ENCODE measurements at places on chromosomes 11 and 22. TPM values are rescaled to one million over a fixed set of nuclear protein-coding genes. Genes with fewer than 3 reads are reported as not detected.

DNA sequence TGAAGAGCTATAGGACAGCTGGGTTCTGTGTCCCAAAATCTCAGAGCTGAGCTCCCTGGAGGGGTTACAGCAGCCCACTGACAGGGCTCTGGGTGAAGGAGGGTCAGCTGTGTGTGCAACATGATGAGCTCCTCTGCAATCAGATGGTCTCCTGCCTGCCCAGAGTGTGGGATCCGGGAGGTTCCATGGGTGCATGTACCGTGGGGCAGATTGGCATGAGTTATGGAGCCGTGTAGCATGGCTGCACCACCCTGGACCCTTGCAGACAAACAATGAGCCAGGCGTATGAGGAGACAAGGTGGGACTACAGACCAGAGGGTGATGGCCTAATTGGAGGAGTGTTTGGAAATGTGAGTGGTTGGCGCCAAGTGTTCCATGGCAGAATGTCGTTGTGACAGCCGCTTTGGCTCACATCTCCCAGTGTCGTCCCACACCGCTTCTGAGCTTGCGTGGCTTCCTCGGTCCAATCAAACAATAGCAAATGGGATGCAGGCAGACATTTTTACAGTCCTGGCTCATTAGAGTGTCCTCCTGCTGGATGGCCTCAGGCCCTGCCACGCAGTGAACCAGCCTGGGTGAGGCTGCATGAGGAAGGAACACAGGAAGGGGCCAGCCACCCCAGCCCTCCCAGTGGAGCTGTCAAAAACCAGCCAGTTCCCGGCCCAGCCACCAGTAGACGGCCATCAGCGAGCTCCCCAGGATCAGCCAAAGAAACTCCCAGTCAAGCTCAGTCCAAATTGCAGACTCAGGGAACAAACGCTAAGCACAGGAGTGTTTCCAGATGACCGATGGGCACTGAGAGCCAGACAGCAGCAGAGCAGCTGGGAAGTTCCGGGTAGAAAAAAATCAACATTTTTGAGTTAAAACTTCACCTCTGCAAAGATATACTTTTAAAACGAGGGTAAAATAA, 1066.9 kb downstream of the BRD1 start:
- no peak for DNase-seq

GRCh38 chr11:120814531-120815318, 209.2 kb upstream of the TBCEL start:
- no peak for DNase-seq

DNA sequence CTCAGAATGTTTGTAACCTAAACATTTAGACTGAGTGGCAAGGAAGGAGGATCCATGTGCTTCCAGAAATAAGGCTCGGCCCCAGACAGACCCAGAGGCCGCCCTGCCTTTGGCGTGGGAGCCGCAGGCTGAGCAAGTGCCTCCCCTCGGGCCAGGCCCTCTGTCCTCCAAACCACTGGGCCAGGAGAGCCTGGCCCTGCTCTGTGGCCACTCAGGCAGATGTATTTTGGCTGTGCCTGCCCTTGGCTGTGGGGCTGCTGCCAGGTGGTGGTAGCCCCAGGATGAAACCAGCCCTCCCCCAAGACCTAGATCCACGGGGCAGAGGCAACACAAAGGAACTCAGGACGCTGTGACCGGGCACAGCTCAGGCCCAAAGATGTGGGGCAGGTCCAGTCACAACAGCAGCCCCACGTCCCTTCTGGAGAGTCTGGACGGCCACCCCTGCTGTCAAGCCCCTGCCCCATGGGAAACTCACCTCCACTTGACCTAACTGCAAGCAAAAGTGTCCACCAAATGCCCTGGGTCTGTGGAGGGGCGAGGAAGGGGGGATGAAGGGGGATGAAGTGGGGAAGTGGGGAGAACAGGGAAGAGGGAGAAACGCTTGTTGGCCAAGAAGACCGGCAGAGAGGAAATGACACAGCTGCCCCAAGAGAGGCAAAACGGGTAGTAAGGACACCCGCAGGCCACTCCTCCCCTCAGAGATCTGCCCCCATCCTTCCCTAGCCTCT, 24.0 kb downstream of the PISD start:
- no peak for DNase-seq

DNA sequence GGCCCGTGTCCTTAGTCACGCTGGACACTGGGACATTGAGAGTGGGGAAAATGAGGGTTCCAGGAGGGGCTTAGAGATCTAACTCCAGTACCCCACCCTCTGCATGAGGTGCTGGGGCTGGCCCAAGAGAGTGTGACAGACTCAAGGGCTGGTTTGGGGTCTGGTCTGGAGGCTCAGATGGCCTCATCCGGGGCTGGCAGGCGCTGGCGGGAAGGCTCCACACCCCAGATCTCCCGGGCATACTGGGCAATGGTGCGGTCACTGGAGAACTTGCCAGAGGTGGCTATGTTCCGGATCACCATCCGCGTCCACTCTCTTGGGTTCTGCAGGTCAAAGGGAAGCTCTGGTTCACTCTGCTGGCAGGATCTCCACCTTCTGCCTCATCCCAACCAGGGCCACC, 2.5 kb upstream of the RASGRP2 start:
- no peak for DNase-seq

The INSC gene
- 1.4 TPM for total RNA-seq

DNA sequence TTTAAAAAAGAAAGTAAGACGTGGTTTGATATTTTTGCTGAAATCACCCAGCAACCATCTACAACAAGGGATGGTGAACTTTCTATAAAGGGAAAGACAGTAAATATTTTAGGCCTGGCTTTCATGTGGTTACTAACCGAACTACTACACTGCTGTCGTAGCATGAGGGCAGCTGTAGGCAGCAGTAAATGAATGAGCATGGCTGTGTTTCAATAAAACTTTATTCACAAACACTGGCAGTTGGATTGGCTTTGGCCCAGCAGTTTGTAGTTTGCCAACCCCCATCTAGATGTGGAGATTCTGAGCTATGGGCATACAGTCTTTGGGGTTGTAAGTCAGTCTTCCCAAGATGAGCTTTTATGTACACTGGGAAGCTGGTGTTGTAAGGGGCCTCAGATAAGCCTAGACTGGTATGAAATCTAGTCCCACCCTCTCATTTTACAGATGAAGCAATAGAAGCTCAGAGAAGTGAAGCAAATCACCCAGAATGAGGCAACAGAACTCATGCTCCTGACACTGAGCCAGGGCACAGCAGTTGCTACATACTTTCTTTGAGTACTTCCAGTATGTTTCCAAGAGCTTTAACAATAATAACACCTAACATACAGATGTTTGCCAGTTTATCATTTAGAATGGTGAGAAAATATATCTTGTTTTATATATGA, 204.4 kb downstream of the ADAMTS15 start:
- DNase-seq: peak; percentile 89

Measured in IMR-90 (cell line).